ENCODE measurements at places on chromosomes 13 and 19. TPM values are rescaled to one million over a fixed set of nuclear protein-coding genes. Genes with fewer than 3 reads are reported as not detected.

The SLC15A1 gene
- total RNA-seq = not detected

The ZNF799 gene
- 22.6 TPM for total RNA-seq

The ATP7B gene
- total RNA-seq = 1.9 TPM

DNA sequence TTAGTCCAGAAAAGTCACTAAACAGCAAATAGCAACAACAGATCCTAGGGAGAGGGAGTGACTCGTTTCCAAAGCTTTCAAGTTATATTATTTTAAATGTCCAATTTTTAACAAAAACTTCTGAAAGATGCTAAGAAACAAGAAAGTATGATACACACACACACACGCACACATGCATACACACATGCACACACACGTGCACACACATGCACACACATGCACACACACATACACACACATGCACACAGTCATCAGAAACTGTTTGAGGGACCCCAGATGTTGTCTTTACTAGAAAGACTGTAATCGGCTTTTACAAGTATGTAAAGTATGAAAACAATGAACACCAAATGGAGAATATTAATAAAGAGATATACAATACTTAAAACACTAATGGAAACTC, 825.4 kb downstream of the UQCRFS1 start:
- no peak for DNase-seq

The PBX4 gene
- total RNA-seq = 15.5 TPM

GRCh38 chr19:49594157-49594992, 3.4 kb downstream of the PRR12 start:
- no peak for DNase-seq

The CAMSAP3 gene
- 0.89 TPM for total RNA-seq

The ZNF471 gene
- total RNA-seq = not detected

- DNase-seq = peak; percentile 64
These were observed 2.5 kb upstream of the LHB start for GRCh38 chr19:49019242-49019932.

The ERICH4 gene
- total RNA-seq = not detected

The GAPDHS gene
- total RNA-seq = not detected

DNA sequence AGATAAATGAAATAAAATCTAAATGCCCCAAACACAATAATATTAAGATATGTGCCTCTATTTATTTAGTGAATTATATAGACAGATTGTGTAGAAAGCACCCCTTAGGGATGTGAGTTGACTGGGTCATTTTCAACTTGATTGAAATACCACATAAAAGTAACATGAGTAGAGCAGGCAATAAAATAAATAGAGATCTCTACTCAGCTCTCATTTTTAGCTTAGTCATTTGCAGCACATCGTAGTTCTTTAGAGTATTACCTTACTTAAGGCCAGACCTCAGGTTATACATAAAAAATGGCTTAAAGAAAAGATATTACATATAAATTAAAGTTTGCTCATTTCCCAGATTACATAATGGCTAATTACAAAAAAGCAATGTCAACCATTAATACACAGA, 1525.6 kb upstream of the PRR20A start:
- DNase-seq = no peak

GRCh38 chr19:58408152-58409009, at the start of gene ZNF584:
Gene ZNF584 (plus strand): TSS chr19:58408649. CDS start chr19:58409148, 499 bp downstream.
- peak; percentile 96 for DNase-seq

The ZNF497 gene
- 3.2 TPM for total RNA-seq

The TEX26 gene
- total RNA-seq = not detected

The PGLYRP2 gene
- not detected for total RNA-seq

DNA sequence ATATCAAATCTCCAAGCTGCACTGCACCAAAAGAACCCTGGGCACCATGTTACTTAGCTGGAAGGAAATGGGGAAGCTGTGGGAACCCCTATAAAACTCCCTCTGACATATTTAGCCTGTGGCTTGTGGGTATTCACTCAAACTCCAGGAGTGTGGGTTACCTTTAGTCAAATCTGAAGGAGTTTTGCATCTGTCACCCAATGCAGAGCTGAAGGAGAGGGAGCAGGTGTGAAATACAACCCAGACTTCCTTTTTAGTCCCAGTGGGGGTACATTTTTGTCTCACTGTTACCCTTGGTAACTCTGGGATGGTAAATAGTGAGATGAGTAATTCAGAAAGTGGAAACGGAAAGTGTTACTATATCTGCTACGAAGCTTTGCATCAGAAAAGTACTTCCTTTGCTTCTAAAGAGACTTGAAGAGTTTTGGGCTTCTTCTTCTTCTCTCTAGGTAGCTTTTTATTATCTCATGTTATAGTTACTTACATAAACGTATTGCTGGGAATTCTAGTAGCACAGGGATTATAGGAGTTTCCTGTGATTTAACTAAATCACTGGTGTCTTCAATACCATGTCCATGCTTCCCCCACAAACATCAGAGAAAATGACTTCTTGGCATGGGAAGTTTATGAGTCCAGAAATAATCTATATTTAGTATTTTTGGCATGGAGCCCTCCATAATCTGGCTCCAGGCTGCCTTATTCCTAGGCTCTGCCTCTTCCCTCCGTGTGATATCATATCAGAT, 105.9 kb downstream of the AKAP11 start:
- no peak for DNase-seq

DNA sequence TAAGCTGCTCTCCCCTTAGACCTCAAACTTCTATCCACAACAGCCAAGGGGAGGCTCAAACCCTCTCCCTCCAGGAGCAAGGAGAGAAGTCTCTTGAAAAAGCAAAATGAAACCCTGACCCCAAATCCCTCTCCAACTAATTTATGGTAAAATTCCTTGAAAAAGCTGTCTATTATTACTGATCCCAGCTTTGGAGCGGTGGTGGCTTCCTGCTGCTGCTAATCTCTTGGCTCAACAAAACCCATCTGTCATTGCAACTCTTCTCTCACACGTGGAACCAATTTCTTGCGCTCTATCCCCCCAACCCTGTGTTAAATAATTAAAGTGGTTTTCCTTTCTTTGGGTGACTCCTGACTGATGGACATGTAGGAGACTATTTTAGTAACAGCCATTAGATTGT, 64.1 kb upstream of the OXGR1 start:
- no peak for DNase-seq

The INSR gene
- 3.9 TPM for total RNA-seq

- DNase-seq = no peak
These were observed 181.5 kb upstream of the TSC22D1 start for GRCh38 chr13:44757671-44758070.

DNA sequence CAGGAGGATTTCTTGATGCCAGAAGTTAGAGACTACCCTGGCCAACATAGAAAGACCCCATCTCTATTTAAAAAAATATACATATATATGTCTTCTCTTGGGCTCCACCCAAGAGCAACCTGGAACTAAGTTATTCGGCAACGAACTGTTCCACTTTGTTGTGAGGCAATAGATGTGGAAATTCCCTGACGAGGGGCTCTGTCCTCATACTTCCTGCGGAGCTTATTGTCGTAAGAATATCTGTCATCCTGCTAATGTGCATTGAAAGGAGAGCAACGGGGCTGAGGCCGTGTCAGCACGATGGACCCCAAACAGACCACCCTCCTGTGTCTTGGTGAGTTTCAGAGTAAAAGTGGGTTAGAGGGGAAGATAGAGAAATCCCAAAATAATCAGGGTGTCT, at the start of gene FCAR:
Gene FCAR (plus strand): TSS at position 246 of the 400 bp plus-strand sequence. CDS start 55 bp downstream, at position 301.
- DNase-seq = no peak

The APC2 gene
- 0.59 TPM for total RNA-seq

GRCh38 chr19:489418-490196, 6.7 kb upstream of the MADCAM1 start:
- DNase-seq = peak; percentile 38

DNA sequence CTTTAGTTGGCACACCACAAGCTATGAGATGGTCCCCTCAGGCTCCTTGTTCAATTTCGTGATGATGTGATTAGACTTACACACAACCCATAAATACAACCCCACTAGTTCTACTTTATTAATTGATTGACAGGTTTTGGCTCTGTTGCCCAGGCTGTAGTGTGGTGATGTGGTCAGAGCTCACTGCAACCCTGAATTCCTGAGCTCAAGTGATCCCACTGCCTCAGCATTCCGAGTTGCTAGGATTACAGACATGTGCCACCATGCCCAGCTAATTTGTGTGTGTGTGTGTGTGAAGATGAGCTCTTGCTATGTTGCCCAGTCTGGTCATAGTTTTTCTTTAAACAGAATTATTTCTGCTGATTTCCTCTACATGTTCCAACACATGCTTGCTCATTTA, 17.5 kb upstream of the HTR2A start:
- no peak for DNase-seq

DNA sequence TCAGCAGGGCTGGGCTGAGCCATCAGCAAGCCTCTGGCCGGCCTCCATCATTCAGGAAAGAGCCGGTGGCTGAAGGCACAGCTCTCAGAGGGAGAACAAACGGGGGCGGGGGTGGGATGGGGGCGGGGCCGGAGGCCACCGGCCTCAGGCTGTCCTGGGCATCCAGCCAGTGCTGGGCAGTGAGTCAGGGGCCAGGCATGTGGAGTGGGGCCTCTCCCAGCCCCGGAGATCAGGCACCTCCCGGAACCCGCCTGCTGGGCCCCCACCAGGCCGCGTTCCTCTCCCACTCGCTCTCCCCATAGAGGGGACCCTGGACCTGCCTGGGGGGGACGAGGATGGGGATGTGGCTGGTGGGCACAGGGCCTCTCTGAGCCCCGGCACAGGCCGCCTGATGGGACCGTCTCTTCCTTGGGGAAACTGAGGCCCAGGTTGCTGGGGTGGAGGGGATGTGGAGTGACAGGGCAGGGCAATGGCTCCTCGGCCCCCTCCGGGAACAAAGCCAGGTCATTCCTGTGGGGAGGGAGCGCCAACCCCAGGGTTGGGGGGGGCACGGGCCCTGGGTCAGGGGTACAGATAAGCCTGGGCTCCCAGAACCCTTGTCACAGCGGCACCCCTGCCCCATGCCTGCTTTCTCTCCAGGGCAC, 12.9 kb downstream of the SPC24 start:
- peak; percentile 96 for DNase-seq

DNA sequence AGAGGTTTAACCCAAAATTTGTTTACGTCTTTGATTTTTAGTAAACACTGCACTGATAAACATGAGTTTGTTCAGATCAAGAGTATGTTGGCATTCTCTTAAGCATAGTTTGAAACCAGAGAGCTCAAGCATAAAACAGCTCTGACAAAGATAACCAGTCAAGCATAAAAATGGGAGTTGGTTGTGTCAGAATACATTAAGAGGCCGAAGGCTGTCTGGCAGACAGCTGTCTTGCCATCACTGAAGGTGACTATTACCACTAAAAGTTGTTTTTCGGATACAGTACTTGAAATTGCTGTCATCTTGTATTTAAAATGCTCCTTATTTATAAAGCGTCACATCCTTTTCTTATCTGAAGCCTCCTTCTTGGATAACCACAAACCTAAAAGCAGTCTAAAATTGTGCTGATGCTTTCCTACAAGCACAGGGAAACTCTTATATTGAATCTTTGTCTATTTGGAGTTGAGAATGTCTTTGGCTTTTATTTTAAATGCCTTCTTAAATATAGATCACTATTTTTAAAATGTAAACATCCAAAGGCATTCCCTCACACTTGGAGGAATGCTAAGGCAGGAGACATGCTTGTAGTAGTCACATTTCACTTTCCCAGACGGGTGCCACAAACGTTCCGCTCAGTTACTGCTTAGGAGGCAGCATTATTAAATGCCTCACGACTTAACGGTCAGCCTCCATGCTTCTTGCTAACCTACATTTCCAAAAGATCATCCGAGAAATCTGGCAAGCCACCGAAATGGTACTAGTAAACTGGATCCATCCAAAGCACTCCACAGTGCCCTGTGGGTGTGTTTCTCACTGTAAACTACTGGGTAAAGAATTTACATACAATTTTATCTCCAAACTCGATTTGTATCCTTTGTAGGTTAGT, 1.5 kb downstream of the SMAD9 start:
- no peak for DNase-seq

- no peak for DNase-seq
These were observed 7.7 kb downstream of the SMAD9 start for GRCh38 chr13:36912369-36912768.

GRCh38 chr19:17749912-17750317, 1.4 kb upstream of the FCHO1 start:
- DNase-seq = no peak

GRCh38 chr19:28793391-28794168, 419.4 kb downstream of the UQCRFS1 start:
- DNase-seq = no peak

The NDUFB7 gene
- total RNA-seq = 487 TPM

The CYP2A7 gene
- total RNA-seq = not detected

- no peak for DNase-seq
These were observed 48.3 kb downstream of the KDM4B start for GRCh38 chr19:5017235-5017634.

DNA sequence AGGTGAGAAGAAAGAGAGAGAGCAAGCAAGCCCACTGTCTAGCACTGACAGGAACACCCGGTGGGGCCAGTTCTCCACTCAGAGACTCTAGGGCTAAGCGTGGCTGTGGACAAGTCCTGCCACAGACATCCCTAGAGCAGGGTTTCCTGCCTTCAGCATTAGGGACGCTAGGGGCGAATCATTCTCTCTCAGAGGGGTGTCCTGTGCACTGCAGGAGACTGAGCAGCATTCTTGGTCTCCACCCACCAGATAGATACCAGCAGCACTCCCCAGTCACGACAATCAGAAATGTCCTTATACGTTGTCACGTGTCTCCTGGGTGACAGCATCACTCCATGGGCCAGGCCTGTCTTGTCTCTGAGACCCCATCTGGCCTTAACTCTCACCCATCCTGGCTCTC, 1.5 kb downstream of the OR10H1 start:
- DNase-seq = no peak

GRCh38 chr19:48340995-48341394, 15.6 kb downstream of the EMP3 start:
- peak; percentile 84 for DNase-seq

The SPACA4 gene
- total RNA-seq = not detected

The ZNF546 gene
- total RNA-seq = 2.2 TPM

DNA sequence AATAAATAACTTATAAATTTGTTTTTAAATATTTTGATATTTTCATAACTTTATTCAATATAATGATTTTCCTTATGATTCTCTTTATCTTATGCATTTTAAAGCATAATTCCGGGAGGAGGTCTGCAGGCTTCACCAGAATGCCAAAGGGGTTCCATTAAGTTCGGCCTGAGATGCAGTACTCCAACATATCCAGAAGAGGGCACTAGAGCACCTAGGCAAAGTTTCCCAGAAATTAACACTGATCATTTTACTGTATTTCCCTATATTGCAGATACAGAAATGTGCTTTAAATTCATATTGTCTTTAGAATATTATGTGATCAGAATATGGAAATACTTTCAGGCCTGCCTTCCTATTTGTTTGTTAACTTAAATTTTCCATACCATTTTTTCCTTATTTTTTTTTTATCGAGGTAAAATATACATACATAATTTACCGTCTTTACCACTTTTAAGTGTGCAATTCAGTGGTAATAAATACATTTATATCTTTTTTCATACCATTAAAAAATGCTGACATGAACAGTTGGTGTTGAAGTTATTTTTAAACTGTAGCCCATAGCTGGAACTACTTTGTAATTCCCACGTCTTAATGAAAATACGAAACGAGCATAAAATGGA, 58.9 kb upstream of the TM9SF2 start:
- no peak for DNase-seq
